ENCODE measurements at places on chromosomes 5 and 9.
A peak's percentile ranks its signal among the peaks of the same experiment; 100 is the strongest.

GRCh38 chr9:133813749-133814585, 75.8 kb upstream of the SARDH start:
- no peak for DNase-seq

DNA sequence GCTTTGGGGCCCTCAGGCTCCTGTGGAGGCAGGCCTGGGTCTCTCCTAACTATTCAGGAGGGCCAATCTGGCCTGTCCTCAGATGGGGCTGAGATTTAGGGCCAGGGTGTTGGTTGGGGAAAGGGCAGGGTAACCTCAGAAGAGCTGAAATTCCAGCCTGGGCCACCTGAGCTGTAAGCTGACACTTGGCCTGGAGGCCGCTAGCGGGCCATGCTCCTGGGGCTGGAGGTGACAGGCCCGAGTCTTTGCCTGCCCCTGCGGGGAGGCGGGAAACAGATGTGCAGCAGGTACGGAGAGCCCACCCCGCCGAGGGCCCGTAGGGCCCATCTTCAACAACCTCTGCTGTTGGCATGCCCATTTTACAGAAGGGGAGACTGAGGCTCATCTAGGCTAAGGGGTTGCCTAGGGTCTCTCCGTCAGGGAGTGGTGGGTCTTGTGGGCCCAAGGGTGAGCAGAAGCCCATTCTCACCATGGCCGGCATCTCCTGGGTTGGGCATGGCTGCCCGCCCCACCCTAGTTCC, 69.5 kb downstream of the RXRA start:
- no peak for DNase-seq

- no peak for DNase-seq
These were observed 205.5 kb downstream of the TMC1 start for GRCh38 chr9:72726947-72727346.

DNA sequence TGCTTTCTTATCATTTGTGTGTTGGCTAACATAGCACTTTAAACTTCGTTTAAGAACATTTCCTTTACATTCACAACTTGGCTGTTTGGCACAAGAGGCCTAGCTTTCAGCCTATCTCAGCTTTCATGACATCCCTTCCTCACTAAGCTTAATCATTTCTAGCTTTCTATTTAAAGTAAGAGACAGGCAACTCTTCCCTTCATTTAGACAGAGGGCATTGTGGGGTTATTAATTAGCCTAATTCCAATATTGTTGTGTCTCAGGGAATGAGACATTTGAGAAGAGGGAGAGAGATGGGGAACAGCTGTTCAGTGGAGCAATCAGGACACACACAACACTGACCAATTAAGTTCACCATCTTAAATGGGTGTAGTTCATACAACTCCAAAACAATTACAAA, 51.0 kb upstream of the OR2K2 start:
- no peak for DNase-seq

DNA sequence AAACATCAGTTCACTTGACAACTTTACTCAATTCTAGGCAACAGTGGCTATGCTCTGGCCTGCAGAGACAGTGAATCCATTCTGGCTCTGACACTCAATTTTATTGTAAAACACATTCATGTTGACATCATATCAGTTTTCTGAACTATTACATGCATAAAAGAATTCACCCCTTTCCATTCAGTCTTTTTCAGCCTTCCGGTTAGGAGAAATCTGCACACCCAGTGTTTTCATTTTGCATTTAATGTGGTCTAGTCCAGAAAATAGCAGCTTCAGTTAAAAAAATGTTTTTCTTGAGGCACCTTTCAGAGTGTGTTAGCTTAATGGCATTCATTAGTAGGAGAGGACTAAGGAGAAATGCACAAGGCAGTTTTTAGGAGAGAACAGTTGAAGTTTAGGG, 95.1 kb downstream of the PBX3 start:
- DNase-seq, result no peak

- DNase-seq, result no peak
These were observed 23.8 kb downstream of the LOX start for GRCh38 chr5:122054266-122054665.

GRCh38 chr9:91037511-91038482, 236.2 kb downstream of the SYK start:
- no peak for DNase-seq

- peak; percentile 33 for DNase-seq
These were observed 202.7 kb upstream of the CDKN2B start for GRCh38 chr9:22211588-22212360.

DNA sequence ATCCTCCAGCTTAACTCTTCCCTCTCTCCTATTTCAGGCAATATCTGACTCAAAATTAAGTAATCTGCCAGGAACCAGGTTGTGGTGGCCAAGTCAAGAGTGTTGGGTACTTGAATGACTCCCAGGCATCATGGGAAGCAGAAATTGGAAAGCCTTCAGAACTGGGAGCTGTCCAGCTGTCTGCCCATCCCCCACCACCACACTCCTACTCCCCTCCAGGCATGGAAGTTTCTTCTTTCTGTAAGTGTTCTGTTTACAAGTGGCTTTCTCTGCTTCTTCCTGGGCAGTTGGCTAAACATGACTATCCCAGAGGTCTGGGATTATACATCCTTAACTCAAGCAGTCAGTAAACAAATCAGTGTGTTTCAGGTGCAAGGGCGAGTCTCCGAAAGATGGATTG, 14.6 kb upstream of the PBX3 start:
- no peak for DNase-seq

DNA sequence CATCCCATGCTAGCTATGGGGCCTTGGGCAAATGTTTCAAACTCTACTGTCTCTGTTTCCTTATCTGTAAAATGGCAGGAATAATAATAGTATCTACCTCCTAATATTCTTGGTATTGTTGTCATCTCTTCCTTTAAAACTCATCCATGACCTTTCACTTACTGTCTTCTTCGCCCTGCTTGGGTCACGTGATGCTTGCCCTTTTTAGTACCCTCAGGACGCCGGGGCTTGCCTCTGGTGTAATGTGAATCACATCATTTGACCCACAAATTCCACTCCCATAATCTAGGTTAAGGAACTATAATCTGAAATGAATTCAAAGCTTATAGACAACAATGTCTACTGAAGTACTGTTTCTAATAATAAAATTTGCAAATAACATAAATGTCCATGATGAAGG, 162.7 kb downstream of the DRD1 start:
- DNase-seq, result no peak

GRCh38 chr5:31236339-31236738, 42.9 kb downstream of the CDH6 start:
- no peak for DNase-seq

DNA sequence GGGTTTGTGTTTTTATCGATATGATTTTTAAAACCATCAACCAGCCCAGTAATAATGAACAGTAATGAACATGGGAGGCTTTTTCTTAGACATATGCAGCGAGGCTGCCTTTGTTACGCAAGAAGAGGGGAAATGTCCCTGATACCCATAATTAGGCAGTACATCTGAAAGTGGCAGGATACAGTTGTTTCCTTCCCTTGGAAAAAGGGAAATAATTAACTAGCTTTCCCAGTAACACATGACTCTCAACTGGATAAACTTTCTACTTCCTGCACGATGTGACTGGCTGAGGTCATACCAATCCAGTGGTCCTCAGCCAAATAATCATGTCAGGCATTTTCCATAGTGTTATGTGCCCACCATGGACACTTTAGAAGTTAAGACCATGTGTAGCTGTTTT, 431.6 kb upstream of the C9orf72 start:
- no peak for DNase-seq

- DNase-seq, result no peak
These were observed 46.9 kb upstream of the UBAC1 start for GRCh38 chr9:136007934-136008692.

GRCh38 chr5:82942083-82942881, 134.9 kb downstream of the TMEM167A start:
- peak; percentile 67 for DNase-seq

- DNase-seq, result no peak
These were observed 43.8 kb upstream of the PLEKHG4B start for GRCh38 chr5:48192-48591.

DNA sequence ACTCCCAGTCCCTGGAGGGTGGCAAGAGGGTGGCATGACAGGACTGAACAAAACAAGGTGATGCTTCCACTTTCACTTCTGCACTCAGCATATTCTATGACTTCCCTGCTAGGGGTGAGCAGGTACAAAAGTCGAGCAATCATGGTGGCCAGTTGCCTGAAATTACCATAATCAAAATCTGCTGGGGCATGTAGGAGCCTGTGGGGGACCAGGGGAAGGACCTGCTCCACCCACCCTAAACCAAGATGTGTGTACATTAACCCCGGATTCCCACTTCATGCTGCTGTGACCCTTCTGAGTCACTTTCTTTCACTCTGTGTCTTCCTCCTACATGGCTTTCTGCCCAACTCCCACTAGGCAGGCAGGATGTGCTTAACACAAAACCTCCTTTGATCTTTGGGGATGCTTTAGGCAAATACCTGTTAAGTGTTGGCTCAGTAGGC, 73.3 kb upstream of the PHF24 start:
- DNase-seq, result no peak

DNA sequence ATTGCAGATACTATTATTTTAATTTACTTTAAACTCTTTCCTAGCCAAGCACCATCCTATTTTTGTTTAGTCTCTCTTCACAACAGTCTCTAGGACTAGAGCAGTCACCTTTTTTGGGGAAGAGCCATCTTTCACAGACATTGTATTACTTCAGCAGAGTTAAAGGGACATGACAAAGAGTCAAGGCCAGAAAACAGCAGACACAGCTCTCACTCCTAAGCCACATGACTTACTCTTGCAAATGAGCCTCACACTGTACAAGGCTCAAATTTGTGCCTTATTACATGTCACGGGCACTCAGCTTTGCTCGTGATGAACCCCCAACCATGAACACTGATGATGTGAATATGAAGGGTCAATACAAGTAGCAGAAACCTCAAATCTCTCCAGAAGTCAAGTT, 104.3 kb downstream of the ZNF608 start:
- no peak for DNase-seq

DNA sequence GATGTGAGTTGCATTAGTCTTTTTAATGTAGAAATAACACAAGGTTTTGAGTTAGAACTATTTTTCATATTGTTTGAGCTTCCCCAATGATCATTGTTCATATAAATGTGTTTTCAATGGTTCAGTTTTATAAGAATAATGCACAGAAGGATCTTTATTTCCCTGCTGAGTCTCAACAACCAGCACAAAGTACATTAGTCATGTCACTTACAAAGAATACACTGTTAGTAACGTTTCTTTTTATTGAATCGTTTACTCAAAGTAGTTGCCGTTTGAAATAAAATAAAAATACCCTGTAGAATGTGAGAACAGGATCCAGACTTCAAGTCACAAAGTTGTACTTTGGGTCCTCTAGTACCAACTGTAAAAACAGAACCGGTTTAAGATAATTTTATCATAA, 41.5 kb downstream of the ERCC8 start:
- no peak for DNase-seq

DNA sequence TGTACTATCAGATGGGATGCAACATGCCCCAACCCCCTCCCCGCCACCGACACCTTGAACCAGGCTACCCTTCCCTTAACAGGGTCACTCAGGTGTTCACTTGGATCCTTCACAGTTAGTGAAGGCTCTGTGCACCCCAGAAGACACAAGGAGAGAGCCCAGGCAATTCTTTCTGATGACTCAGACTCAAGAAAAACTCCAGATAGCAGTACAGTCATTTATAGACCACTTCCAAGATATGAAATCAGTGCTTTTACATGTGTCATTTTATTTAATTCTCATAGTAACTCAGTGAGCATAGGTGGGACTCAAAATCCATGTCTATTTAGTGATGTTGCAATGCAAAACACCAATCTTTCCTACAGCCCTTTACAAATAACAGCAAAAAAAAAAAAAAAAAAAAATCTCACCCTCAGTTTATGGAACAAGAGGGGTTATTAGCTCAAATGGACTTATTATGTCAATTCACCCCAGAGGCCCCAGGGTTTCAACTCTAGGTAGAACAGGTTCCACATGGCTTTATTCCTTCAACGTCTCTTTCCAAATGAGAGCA, 71.9 kb downstream of the FOXD1 start:
- no peak for DNase-seq

- DNase-seq, result no peak
These were observed 81.2 kb downstream of the CRB2 start for GRCh38 chr9:123437201-123437600.

GRCh38 chr5:121138495-121138907, 674.4 kb downstream of the PRR16 start:
- no peak for DNase-seq

DNA sequence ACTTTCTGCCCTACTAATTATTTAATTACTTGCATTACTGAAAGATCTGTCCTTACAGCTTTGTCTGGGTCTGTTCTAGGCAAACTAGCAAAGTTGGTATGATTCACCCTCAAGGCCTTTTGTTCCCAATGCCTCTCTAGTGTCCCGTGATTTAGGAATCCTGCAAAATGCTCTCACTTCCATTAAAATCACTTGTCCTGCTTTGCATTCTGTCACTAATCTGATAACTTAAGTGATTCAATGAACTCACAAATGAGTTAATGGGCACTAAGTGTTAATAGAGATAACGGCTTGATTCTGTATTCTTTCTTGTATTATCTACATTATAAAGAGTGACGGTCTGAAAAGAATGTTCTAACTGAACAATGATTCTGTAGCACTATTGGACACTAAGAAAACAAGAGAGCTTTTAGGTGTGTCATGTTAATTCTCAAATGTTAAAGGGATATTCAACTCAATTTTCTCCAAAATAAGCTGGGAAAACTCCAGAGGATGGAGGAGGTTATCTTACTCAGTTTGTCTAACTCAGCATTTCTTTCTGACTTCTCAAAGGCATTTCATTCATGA, 697.3 kb downstream of the CETN3 start:
- no peak for DNase-seq

- DNase-seq, result no peak
These were observed 309.9 kb upstream of the PANK3 start for GRCh38 chr5:168889039-168889438.

DNA sequence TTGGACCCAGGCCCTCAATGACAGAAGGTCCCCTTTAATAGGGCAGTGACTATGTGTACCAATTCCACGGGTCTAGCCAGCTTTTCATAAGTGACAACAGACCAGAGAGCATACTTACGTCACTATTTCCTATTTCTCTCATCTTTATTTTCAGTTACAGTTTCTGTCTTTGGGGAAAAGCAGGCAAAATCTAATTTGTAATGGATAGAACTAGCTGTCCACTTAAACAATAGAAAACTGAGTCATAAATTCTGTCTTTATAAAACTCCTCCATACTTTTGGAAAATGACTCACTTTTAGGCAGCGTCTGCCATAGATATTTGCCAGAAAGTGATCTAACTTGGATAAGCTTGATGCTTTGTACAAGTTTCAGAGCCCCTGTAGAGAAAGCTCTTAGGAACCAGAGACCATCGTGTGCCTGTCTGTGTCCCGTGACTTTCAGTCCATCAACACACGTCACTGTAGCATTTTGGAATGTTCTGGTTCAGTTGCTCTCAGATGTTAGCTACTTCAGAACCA, 101.9 kb downstream of the F2RL2 start:
- DNase-seq, result no peak

GRCh38 chr9:22817181-22817580, 370.6 kb downstream of the DMRTA1 start:
- DNase-seq, result no peak

- DNase-seq, result no peak
These were observed 15.4 kb downstream of the CCNJL start for GRCh38 chr5:160297004-160297403.

GRCh38 chr5:6365142-6365976, 13.0 kb downstream of the MED10 start:
- DNase-seq, result no peak

All from hematopoietic multipotent progenitor cell (in vitro differentiated cells).